ENCODE measurements at places on chromosomes 7 and 10.

- DNase-seq: no peak
Measured at GRCh38 chr10:46016190-46016589, 14.2 kb downstream of the NCOA4 start.

- no peak for DNase-seq
Measured at GRCh38 chr10:12617191-12618175, 268.1 kb downstream of the CAMK1D start.

DNA sequence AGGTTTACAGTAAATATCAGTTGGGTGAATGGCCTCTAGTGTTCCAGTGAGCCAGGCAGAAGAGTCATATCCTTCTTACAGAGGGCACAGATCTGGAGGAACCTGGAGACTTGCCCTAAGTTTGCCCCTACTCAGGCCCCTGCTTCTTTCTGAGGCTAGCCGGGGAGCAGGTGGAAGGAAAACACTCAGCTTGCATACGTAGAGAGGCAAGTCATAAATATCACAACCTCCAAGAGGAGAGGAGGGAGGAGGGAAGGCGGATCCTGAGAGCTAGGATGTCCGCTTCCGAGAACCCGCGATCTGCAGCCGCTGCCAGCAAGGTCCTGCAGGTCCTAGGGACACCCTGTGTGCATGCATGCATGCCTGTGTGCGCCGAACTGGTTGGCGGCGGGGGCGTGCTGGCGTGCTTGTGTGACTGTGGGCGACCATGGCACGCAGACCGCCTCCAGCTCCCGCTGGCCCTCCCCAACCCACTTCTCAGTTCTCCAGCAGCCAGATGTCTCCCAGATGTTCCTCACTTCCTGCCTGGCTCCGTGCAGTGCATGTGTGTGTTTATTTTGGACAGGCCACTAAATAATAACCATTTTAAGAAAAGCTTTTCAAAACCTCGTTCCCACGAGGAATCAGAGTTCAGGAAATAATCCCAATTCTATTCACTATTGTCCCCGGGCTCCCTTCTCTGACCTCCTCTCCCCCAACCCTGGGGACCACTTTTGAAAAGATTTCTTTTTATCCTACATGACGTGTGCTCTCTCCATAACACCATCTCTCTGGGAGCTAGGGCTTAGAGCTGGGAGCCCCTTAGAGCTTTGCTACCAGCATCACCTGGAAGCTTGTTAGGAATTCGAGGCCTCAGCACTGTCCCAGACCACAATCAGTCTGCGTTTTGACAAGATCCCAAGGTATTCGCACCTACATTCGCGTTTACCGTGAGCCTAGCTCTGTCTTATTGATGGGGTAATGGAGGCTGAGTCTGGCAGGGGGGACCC, 32.4 kb downstream of the UNC5B start:
- peak; percentile 83 for DNase-seq

- DNase-seq: no peak
Measured at GRCh38 chr7:155198901-155199845, 98.5 kb upstream of the INSIG1 start.

DNA sequence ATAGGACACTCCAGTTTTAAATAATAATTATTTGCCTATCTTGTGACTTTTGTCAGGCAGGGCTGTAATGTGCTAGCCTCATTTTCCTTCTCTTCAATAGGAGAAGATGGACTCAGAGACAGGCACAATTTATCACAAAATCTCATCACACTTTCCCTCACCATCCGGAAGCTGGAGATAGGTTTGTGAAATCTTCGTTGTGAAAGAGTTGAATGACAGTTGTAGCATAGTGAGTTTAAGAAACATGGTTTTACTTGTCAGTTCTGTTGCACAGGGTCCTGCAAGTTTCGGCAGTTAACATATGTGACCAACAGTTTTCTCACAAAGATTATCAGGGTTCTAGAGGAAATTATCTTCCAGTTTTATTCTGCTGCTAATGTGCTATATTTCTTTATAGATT, 37.7 kb upstream of the MAP3K8 start:
- no peak for DNase-seq

GRCh38 chr10:26468291-26468690, 30.1 kb downstream of the APBB1IP start:
- DNase-seq: no peak

GRCh38 chr10:37488792-37489657, 363.6 kb downstream of the ANKRD30A start:
- DNase-seq: no peak

DNA sequence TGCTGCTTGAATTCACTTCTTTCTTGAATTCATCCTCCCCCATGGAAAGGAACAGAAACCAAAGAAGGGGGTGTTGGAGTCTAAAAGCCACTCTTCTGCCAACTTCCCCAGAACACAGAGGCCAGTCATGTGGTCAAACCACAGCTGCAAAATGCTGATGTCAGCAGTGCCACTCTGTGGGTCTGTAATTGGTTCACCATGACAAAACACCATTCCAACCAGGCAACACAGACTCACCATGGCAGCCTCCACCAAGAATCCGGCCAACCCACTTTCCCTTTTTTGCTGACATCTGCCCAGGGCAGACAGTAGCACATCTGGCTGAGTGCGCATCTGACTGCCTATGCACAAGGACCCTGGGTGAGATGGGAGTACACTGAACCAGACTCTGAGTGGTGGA, 16.8 kb downstream of the OSBPL3 start:
- no peak for DNase-seq

GRCh38 chr10:112369495-112370423, 4.2 kb upstream of the ACSL5 start:
- DNase-seq: no peak

- no peak for DNase-seq
Measured at GRCh38 chr7:43769281-43769680, 10.8 kb downstream of the BLVRA start.

GRCh38 chr10:118564652-118565051, 30.8 kb downstream of the PRLHR start:
- peak; percentile 38 for DNase-seq

DNA sequence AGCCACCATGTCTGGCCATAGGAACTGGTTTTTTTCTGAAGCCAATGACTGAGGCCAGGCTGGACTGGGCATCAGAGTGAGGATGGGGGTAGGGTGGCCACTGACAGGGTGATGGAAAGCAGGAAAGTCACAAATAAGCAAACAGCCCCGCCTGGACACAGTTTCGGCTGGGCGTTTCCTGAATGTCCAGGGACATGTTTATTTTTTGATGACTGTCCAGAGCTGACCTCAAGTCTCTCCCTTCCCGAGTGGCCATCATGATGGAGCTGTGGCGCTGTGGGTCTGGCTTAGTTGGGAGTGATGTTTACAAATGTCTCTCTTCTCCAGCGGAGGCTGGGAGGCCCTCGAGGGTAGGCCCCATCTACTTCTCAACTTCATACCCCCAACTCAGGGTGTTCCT, 37.1 kb upstream of the COMTD1 start:
- no peak for DNase-seq

DNA sequence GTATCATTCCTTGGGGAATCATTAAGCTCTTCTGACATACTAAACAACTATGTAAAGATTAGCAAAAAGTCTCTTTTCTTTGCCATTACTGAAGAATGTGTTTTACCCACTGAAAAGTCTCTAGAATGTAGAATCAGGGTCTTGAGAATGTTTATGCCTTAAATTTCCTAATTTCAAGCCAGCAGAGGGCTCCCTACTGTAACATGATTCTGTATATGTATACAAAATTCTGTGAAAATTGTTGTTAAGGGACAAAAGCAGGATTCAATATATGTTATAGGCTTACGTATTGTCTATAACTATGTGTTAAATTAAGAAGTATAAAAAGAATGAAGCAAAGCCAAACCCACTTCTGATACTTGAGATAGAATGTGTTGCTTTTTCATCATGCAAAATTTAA, 296.9 kb upstream of the DGKB start:
- no peak for DNase-seq

GRCh38 chr7:73683788-73684693, 644 bp downstream of the BUD23 start:
- no peak for DNase-seq

DNA sequence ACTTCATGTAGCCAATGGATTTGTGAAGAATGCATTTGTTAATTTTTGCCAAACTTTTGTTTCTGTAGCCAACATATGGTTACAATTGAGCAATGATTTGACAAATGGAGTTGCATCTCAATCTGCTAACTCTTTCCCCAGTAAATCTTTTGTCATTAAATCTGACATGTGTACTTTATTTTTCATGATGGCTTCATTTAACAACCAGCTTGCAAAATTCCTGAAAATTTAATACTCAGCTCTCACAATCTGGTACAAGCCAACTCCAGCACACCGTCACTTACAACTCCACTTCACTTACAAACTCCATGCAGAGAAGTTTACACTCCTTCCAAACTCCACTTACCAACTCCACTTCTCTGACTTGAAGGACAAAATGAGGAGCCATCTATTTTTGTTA, 26.5 kb upstream of the HIBADH start:
- DNase-seq: no peak

DNA sequence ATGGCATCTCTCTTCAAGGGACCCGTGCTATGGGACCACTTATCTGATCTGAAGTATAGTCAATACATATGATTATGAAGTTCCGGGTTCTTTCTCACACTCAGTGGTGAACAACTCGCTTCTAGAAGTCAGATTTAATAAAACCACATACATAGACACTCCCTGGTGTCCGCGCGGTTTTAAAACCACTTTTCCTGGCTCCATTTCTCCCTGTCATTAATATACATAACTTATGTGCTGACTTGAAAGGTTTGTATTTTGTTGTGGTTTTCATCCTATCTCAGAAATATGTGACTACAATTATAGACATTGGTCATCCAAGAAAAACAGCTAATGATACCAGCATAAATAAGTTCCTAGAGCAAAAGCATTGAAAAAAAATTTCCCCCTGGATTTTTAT, 34.0 kb downstream of the SVIL start:
- no peak for DNase-seq

DNA sequence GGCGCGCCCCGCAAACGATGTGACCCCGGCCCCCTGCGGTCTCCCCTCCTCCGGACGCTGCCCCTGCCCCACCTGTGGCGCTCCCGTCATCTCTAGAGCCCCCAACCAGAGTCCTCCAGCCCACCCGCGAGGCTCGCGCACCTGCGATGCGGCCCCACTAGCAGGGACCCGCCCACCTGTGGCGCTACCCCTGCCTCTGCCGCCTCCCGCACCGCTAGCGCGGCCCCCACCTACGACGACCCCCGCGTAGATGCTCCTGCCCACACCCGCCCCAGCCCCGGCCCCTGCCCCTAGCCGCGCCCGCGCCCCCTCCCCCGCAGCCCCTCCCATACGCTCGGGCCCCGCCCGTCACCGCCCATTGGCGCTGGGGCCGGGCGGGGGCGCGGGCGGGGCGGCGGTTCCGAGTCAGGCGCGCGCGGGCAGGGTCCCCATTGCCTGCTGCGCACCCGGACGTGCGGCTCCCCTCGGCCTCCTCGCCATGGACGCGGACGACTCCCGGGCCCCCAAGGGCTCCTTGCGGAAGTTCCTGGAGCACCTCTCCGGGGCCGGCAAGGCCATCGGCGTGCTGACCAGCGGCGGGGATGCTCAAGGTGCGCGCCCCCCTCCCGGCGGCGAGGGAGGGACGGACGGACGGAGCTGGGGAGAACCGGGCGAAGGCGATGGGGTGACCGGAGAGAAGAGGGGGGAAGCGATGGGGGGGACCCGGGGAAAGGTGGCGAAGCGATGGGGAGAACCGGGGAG, at the start of gene PFKP:
PFKP (plus strand) TSS at position 431 of the 741 bp plus-strand sequence; CDS start at position 479, 48 bp downstream.
- peak; percentile 54 for DNase-seq

GRCh38 chr7:112407261-112407660, 43.0 kb upstream of the IFRD1 start:
- no peak for DNase-seq
